ENCODE measurements at places on chromosomes 5 and 9.

DNA sequence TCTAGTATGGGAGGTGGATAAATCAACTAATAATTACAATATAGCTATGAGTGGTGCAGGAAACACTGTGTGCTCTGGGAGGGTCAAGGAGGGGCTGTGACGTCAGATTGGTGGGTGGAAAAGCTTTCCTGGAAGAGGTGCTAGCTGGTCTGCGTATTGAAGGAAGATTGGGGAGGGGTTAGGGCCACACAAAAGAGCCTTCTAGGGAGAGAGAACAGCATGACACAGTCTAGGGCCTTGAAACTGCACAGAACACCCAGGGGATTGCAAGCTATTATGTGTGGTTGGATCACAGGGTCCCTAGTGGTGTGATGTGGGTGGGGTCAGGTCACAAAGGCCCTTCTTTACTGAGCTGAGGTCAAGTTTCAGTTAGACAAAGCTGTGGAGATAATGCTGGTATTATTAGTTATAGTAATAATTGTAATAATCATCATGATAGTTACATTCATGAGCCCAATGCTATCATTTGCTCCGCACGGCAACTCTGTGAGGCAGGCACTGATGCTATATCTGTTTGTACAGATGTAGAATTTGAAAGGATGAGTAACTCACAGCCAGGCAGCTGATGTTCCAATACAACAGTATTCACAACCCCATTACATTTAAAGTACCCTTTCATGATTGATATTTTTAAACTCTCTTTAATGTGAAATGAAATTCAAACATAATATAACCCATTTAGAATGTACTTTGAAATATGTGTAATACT is 197.4 kb upstream of the IL12B start:
- no peak for DNase-seq

- DNase-seq = no peak
Observed at GRCh38 chr5:43041110-43041668, 1.1 kb upstream of the ANXA2R start.

DNA sequence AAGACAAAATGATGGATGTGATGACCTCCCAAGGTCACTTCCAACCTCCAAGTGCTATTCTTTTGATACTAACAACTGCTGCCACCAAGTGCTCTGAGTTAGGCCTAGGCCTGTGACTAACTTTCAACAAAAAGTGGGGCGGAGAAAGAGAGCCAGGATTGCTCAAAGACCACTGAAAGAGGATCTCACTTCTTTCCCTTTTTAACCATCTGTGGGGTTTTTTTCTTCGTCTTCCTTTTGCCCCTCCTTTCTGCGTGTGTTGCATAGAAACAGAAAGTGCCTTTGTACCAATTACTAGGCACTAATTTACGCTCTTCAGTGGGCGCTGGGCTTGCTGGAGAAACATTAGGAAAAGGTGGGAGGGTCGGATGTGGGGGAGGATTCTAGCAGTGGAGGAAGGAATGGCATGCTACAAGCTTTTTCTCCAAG is 8.0 kb downstream of the KLF9 start:
- DNase-seq = no peak

DNA sequence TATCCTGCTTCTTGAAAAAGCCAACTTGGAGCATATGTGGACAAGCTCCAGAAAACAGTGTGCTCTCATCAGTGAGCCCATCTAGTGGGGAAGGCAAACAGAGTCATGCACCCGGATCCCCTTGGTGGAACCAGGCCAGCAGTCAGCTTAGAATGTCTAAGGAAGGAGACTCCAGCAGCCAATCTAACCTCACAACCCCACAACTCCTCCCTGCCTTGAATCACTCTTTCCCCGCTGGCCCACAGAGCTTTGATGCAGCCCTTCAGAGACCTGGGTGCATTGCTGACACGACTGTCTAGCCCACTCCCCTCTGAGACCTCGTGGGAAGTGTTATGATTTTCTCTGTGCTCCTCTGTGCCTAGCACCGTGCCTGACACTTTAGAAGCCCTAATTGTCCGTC is 623.7 kb downstream of the BNC2 start:
- DNase-seq = no peak

DNA sequence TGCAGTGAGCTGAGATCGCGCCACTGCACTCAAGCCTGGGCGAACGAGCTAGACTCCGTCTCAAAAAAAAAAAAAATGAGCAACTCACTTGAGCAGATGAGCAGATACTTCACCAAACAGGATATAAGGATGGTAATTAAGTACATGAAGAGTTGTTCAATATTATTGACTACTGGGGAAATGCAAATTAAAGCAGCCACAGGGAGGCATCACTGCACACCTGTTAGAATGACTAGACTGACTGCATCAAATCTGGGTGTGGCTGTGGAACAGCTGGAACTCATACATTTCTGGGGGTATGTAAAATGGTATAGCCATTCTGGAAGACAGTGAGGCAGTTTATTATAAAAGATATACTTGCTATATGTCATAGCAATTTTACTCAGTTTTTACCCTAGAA is 93.0 kb downstream of the WNK2 start:
- DNase-seq = no peak

GRCh38 chr9:91422758-91423711 is 597 bp downstream of the NFIL3 start:
- DNase-seq = no peak

DNA sequence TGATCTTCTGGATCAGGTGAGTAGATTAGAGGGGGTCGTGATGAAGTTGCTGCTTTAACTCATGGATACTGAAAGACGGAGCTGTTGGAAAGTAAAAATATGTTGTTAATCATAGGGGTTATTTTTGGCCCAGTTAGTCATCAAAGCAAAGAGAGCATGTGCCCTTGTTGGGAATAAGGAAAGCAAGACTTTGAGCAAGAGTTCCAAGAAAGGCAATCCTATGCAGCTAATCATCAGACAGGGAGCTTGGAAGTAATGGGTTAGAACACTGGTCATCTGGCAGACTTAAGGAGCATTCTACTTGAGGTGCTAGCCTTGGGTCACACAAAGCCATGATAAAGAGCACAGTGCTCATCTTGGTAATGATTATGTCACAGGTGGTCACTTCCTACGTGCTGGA is 18.3 kb downstream of the ASPN start:
- DNase-seq = no peak

GRCh38 chr9:36006549-36007315 is 30.0 kb upstream of the RECK start:
- DNase-seq = no peak

GRCh38 chr9:1876891-1877496 is 138.2 kb upstream of the SMARCA2 start:
- DNase-seq = no peak

- no peak for DNase-seq
Observed at GRCh38 chr9:16505199-16505598, 365.3 kb downstream of the BNC2 start.

- DNase-seq = no peak
Observed at GRCh38 chr5:73436535-73437100, 12.0 kb downstream of the FOXD1 start.

- DNase-seq = peak; percentile 11
Observed at GRCh38 chr9:4237748-4238511, 61.9 kb downstream of the GLIS3 start.

DNA sequence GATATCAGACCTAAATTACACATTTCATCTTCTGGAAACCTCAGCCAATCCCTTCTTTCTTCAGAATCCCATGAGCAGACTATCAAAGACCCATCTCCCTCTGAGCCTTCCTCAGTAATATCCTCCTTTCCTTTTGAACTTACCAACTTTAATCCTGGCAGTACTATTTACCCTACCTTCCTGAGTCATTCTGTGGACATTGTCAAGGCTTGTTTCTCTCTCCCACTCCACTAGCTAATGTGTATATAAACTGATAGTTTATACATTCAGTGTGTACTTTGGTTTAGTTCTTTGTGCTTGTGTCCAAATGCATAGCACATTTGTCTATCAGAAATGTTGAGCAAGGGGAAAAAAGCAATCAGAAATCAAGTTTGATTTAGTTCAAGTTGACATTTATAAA is 568.3 kb downstream of the CSNK1G3 start:
- no peak for DNase-seq

DNA sequence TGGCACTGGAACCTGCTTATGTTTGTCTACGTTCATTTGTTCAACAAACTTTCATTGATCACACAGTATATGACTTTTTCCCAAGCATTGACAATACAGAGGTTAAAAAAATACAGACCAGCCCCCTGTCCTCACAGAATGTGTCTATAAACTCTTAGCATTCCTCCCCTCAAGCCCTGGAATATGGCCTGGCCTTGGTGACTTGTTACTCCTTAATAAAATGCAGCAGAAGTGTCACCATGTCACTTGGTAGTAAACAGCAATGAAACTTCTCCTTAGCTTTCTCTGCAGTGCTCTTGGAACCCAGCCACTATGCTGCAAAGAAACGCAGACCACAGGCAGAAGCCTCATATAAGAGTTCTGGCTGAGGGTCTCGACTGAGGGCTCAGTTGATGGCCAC is 19.1 kb upstream of the SLC1A3 start:
- DNase-seq = no peak

GRCh38 chr9:114921171-114921570 is 9.2 kb downstream of the TNFSF8 start:
- no peak for DNase-seq

GRCh38 chr5:50476549-50476948 is 35.5 kb upstream of the EMB start:
- no peak for DNase-seq

- no peak for DNase-seq
Observed at GRCh38 chr5:149302641-149303040, 31.0 kb downstream of the AFAP1L1 start.

DNA sequence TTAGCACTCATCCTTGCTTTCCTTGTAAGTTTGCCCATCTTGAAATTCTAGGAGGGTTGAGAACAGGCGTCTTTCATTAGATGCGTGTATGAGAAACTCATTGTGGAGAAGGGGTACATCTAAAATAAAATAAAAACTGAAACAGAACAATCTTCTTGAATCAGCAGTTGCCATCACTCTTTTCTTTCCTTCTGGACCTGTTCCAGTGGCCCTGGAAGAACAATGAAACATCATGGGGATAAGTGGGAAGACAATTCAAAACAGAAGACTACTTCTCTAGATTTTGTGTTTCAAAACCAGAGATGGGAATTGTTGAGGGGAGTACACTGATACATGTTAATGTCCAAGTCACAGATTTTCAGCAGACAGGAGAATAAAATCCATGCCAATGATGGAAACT is 59.9 kb downstream of the SLC1A3 start:
- no peak for DNase-seq

DNA sequence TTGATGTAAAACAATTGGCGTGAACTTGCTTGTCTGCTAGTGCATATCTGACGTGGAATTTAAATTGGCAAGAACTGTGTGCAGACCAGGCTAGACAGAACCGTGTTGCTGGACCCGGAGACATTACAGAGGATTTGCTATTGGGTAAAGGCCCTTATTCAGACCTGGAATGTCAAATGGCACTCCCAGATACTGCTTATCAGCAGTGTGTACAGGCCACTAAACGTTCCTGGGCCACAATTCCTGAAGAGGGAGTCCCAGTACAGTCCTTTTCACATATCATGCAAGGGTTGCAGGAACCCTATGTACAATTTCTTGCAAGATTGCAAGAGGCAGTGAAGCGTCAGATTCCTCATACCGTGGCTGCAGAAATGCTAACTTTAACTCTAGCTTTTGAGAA is 13.5 kb upstream of the MCCC2 start:
- DNase-seq = no peak

DNA sequence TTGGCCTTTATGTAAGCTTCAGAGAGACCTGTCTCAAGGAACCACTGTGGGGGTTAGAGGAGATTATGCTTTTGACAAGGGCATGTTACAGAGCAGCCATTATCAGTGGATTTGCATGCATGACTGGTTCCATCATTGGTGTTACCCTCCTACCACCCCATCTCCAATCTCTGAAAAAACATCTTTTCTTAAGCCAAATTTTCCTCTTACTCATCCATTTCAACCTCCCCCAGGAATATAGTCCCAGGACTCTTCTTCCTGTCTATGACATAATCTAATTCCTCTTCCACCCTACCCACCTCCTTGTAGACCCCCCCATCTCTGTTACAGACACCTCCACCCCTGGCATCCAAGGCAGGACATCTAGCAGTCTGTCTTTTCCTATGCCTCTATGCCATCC is 33.1 kb upstream of the ADRB2 start:
- DNase-seq = no peak

DNA sequence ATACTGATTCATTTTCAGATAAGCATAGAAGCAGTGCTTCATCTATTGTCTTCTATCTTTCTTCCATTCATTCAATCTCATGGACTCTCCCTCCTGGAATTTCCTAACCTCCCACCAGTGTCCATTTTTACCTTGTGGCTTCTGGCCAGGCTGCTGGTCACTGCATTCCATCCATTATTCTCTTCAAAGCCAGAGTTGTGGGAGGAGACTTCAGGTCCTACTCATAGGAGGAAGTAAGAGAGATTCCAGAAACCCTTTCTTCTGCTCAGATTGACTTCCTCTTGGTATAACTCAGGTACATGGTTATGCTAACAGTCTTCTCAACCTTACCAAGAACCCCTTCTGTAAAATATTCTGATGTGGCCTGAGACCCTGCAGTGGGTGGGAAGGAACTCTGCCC is 153.3 kb upstream of the SLC12A2 start:
- DNase-seq = no peak

GRCh38 chr5:15852949-15853348 is 326.6 kb downstream of the MARCHF11 start:
- DNase-seq = no peak

- DNase-seq = no peak
Observed at GRCh38 chr5:143024228-143024920, 254.2 kb downstream of the ARHGAP26 start.

- no peak for DNase-seq
Observed at GRCh38 chr9:72156586-72156985, 7.3 kb downstream of the GDA start.

GRCh38 chr5:158907856-158908255 is 191.9 kb downstream of the EBF1 start:
- no peak for DNase-seq

DNA sequence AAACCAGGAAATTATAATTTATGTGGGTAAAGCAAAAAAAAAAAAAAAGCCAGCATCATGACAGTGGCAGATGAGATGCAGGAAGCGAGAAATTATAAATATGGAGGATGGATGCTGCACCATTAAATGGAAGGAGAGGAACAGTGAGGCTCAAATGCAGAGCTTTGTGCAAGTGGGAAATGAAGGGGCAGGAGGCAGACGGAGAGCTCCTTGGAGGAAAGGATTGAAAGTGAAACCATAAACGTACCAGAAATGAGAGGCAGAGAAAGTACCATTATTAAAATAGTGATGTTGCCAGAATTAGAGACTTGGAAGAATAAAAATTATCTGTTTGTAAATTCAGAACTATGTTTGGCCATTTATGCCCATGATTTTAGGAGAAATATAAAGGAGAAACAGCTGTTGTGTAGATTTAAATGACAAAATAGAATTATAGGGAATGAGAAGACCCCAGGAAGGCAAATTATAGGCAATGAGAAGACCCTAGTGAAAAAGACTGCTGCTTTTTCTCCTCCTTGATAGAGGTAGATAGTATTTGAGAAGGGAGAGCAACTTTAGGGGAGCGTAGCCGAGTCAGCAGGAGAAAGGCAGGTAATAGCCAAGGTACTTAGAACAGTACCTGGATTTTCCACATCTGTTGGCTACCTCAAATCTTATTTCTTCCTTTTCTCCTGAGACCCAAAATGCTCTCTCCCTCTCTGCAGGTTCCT is 341.0 kb upstream of the CD180 start:
- no peak for DNase-seq
